ENCODE measurements at places on chromosomes 2 and 18.

- no peak for DNase-seq
Observed at GRCh38 chr2:207008105-207008990, 69.0 kb downstream of the CPO start.

DNA sequence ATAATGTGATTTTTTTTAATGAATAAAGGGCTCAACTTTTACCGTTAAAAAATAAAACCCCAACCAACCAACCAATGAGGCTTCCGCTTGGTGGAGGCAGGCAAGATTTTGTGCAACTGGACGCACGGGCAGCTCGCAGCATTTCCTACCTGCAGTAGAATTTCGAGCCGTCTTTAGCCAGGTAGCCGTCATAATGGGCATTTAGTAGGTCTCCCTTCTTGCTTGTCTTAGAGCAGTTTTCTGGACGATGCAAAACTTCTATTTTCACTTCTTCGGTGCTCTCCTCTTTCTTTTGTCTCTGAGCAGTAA is 316 bp downstream of the FKBP7 start:
- no peak for DNase-seq

DNA sequence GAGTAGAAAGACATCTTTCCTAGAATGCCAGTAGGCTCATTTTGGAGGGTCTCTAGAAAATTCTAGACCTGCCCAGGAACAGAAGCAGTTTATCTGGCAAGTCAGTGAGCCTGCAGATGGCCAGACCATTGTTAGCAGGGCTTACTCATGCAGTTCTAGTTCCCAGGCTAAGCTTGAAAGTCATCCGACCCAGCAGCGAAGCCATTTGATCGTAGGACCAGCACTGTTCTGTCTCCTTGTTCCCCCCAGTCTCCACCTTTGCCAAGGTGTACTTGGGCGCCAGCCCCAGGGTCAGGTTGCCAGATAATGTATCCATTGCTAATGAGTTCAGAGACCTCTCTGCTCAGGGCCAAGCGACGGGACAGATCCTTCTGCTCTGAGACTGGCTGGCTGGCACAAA is 70.1 kb downstream of the EPAS1 start:
- DNase-seq = no peak

GRCh38 chr18:35635170-35635569 is 53.6 kb downstream of the GALNT1 start:
- DNase-seq = no peak

DNA sequence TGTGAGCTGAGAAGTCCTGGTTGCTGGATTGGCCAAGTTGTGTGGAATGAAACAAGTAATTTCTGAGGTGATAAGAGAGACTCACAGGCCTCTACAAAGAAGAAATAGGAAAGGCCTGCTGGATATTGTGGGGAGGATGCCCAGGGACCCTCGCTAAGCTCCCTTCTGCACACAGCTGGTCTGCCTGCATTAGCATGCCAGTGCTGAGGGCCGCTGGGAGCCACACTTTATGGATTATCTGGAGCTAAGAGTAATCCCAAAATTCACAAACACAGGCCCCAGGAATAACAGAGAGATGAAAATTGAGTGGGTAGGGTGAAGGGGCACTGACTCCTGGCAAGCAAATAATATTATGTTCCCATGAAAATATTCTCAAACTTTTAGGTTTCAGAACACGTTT is 114.9 kb upstream of the SIX3 start:
- no peak for DNase-seq

DNA sequence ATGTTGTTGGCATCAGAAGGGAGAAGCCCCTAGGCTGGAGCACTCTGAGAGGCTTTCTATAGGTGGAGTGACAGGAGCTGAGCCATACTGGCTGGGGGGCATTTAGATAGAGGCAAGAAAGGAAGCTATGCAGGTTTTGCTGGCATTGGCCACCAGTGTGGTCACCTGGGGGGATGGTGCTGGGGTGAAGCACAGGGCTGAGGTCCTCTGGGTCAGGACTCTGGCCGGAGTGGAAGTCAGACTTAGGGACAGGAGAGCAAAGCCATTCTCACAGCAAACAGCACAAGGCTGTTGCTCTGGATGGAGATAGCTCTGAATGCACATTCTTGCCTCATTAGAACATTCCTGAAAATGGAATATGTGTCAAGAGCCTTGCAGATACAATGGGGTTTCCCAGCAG is 47.4 kb downstream of the NTSR2 start:
- DNase-seq = no peak

DNA sequence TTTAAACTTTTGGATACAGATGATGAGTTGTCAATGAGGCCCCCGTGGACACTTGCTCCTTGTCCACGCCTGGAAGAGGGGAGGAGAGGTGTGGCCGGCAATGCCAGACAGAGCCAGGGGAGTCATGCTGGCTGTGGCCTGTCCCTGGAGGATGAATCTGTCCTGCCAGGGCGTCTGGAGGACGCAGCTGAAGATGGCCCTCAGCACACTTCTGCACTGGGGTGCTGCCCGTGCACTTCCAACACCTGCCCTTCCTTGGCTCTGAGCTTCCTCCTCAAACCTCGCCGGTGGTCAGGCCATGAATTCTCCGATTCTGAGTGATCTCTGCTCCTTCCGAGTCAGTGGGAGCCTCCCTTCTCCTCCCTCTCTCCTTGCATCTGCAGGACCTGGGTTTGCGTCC is 56.4 kb downstream of the KCNF1 start:
- no peak for DNase-seq

- no peak for DNase-seq
Observed at GRCh38 chr2:162174746-162175145, 22.7 kb upstream of the GCG start.

GRCh38 chr2:150508497-150509137 is 21.1 kb upstream of the RND3 start:
- DNase-seq = no peak

GRCh38 chr2:38375696-38376345 is 1.3 kb downstream of the ATL2 start:
- DNase-seq = no peak

GRCh38 chr18:36419188-36419899 is 121.8 kb downstream of the FHOD3 start:
- DNase-seq = no peak

- DNase-seq = no peak
Observed at GRCh38 chr2:56299171-56299691, 115.4 kb downstream of the CCDC85A start.

DNA sequence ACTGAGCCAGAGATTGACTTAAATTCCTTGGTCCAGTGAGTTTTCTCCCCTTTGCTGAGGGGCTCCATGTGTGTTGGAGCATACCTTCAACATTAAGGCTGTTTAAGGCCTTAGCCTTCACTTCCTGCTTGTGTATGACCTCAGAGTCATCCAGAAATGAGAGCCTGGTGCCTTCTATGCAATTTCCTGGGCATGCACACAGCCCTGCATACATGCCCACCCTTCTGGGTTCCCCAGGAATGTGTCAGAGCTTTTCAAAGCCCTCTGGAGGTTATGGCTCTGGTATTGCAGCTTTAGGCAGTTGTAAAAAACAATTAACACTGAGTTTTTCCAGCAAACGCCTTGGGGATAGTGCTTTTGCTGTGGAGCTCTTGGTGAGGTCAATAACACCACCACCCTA is 16.7 kb downstream of the IL1R1 start:
- DNase-seq = no peak

DNA sequence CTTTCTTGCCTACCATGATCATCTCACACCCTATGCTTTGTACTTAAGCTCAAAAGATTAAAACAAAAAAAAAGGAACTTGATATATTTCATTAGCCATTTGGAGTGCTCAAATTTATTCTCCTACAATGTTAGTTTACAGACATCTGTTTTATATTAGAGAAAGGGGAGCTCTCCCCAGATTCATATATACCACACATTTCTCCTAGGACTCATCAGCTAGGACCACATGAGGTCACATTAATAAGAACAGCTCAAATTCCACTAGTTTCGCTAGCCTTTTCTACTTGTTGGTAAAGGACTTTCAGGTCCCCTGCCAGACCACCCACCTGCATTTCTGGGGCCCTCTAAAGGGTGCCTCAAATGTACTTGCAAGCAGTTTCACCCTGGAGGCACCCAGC is 151.2 kb upstream of the MMADHC start:
- DNase-seq = no peak

GRCh38 chr2:152492911-152493310 is 157.9 kb downstream of the FMNL2 start:
- DNase-seq = no peak

DNA sequence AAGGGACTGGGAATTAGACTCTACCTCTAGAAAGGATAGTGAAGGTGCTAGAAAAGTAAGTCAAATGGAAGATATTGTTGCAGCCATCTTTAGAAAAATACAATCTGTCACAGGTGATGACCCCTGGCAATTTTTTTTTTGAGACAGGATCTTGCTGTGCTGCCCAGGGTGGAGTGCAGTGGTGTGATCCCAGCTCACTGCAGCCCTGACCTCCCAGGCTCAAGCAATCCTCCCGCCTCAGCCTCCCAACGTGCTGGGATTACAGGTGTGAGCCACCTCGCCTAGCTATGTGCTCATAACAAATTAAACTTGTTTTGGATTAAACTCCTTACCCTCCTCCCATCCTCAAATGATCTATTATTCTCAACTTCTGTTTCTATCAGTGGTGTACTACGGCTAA is 3.8 kb upstream of the GIGYF2 start:
- no peak for DNase-seq

DNA sequence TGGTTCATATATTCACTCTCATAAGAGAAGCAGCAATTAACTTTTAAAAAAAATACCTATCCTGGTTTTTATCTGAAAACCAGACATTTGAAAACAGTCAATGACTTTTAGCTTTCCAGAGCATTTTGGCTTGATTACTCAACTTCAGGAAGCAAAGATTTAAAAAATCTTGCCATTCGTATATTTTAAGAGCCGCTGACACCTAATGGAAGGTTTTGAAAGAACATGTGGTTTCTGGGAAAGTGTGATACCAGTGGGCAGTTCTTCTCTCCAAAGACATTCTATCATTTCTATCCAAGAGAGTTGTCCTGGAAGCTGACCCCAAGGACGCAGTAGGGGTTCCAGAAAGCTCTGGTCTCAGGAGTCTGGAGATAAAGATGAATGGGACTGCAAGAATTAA is 234.7 kb downstream of the TTC32 start:
- DNase-seq = no peak

DNA sequence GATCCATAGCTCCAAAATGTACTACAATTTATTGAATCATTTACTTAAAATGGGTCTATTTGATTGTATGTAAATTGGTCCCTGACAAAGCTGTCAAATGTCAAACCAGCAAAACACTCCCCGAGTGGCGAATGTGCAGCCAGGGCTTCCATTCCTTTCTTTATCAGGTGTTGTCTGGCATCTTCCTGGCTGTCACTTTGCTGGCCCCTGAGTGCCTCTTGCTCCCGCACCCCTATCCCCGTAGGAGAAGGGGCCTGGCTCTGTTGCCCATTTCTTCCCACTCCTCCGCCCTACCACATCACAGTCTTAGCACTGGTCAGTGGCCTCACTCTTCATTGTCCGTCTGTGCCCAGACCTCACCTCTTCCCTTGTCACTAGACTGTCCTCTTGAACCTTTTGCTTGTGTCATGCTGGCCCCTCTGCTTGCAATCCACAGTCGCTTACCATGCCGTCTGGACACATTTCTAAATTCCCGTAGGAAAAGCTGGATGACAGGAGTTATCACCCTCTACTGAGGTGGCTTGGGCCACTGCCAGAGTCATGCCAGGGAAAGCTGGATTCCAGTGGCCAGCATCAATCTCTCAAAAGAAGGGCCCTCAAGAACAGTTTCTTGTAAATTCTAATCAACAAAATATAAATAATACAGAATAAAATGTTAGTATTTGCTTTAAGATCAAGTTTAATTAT is 15.4 kb downstream of the UBE2F start:
- DNase-seq = no peak

DNA sequence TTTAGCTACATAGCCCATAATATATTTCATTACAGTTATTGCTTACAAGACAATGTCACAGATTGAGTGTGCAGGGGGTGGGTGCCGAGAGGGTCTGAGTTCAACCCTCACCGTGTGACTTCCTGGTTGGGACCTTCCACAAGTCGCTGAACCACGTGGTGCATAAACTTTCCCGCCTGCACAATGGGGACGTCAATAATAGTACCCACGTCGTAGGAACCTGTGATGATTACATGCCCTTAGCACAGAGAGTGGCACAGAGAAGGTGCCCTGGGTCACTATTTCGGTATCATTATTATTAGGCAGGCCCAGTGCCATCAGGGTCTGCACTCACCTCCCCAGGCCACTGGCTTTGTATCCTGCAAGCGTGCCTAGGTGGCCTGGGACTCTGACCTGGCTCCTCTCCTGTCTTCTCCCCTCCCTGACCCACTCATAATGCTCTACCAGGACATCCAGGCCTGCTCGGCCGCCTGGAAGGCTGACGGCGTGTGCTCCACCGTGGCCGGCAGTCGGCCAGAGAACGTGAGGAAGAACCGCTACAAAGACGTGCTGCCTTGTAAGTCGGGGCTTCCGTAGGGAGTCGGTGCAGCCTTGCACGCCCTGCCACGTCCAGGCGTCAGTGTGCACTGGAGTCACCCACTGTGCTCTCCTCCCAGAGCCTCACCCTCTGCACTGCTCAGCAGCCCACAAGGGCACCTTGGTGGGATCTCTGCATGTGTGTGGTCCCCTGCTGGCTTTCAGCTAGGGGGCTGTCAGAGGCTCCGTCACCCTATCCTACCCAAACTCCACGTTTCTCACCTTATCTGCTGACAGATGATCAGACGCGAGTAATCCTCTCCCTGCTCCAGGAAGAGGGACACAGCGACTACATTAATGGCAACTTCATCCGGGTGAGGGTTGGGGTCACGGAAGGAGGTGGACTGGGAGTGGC is 2.8 kb downstream of the PTPN18 start:
- no peak for DNase-seq

- no peak for DNase-seq
Observed at GRCh38 chr2:158217593-158217992, 115.9 kb downstream of the UPP2 start.

GRCh38 chr2:165407466-165407865 is 62.0 kb upstream of the CSRNP3 start:
- no peak for DNase-seq

- no peak for DNase-seq
Observed at GRCh38 chr2:26493566-26493965, 15.6 kb upstream of the OTOF start.

DNA sequence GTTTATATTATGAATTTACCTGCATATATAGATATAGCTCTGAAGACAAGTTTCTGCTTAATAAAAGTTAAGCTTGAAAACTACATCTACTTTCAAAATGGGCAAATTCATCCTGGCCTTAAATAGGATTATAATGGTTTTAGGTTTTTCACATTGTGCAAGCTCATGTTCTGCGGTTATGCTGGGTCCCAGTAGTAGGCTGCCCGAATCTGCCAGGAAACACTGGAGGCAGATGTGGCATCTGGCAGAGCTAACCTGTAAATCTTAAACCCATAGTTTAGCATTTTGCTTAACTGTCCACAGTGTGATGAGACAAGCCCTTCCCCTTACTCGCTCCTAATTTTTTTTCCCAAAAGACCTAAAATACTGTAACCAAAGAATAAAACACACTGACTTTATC is 234.2 kb downstream of the TCF4 start:
- DNase-seq = no peak

DNA sequence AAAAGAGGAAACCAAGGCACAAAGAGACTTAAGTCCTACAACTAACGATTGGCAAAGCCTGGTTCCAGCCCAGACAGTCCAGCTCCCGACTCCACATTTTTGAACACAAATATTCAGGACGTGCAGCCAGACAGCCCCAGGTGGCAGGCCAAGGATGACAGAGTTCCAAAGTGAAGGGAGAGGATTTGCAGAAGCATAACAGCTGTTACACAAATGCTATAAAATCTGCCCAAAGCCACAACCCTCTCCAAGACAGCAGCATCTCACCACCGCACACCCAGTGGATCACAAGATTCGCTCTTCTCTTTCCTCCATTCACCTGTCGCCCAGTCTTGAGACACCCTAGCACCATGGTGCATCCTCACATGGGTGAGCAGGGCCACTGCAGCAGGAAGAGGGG is 227.1 kb upstream of the ID2 start:
- DNase-seq = no peak

- DNase-seq = no peak
Observed at GRCh38 chr2:239598732-239599090, 197.9 kb upstream of the HDAC4 start.

Data from cortex of kidney (tissue), 1 donor.